ENCODE measurements at places on chromosomes 6 and 20. TPM values are rescaled to one million over a fixed set of nuclear protein-coding genes. Genes with fewer than 3 reads are reported as not detected.
A peak's percentile ranks its signal among the peaks of the same experiment; 100 is the strongest.

- H3K4me1 ChIP-seq = peaks cover 7% of the 10 kb centered on the region
- H3K4me3 ChIP-seq = no peak overlapping the region
- no peaks in the 10 kb centered on the region for H3K36me3 ChIP-seq
- DNase-seq = no peak
- no peaks in the 10 kb centered on the region for H3K27me3 ChIP-seq
These were observed 98.7 kb downstream of the SHLD1 start for GRCh38 chr20:5848711-5849505.

GRCh38 chr6:33861722-33862121 lies 57.9 kb upstream of the MLN start:
- no peaks in the 10 kb centered on the region for H3K36me3 ChIP-seq
- H3K27ac ChIP-seq = no peak overlapping the region
- no peak overlapping the region for H3K4me3 ChIP-seq
- peaks cover 30% of the 10 kb centered on the region for H3K4me1 ChIP-seq
- no peak for DNase-seq
- H3K27me3 ChIP-seq = no peaks in the 10 kb centered on the region

- no peak overlapping the region for H3K27ac ChIP-seq
- H3K27me3 ChIP-seq = no peaks in the 10 kb centered on the region
- H3K36me3 ChIP-seq = no peaks in the 10 kb centered on the region
- H3K4me3 ChIP-seq = no peak overlapping the region
These were observed 378.8 kb downstream of the QKI start for GRCh38 chr6:163793011-163793983.

LINC00237 gene
- total RNA-seq = not detected

POLH gene
- 11.8 TPM for total RNA-seq

HRH3 gene
- total RNA-seq = not detected

DNA sequence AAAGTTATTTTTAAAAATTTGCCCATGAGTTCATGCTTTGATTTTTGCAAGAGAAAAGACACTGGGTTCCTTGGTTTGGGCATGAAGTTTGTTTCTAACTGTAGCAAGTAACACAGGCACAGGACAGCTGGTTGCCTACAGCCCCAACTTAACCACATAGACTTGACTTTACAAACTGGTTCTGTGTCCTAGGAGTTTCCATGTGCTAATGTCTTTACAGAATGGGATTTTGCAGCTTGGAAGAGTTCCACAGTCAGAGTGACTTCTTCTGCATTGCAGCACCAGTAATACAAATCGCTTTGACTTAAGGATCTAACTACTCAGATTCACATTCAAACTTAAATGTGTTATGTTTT lies 44.3 kb downstream of the OR2B2 start:
- no peak overlapping the region for H3K27ac ChIP-seq
- no peaks in the 10 kb centered on the region for H3K36me3 ChIP-seq
- DNase-seq = no peak
- H3K27me3 ChIP-seq = no peaks in the 10 kb centered on the region
- peak overlapping the region; percentile 60 for H3K4me3 ChIP-seq

- H3K27me3 ChIP-seq = no peaks in the 10 kb centered on the region
- DNase-seq = peak; percentile 98
- peak within 1 kb of the TSS; percentile 99 for H3K27ac ChIP-seq
- H3K36me3 ChIP-seq = no peaks in the 10 kb centered on the region
- peaks cover 28% of the 10 kb centered on the region for H3K4me1 ChIP-seq
These were observed at the start of gene SLC17A5 for GRCh38 chr6:73653571-73654424. Gene SLC17A5 (minus strand): TSS chr6:73653992. CDS start chr6:73653886, 106 bp downstream.

- no peaks in the 10 kb centered on the region for H3K27me3 ChIP-seq
- H3K36me3 ChIP-seq = no peaks in the 10 kb centered on the region
- no peak for DNase-seq
- H3K4me3 ChIP-seq = peak overlapping the region; percentile 92
These were observed 5.3 kb downstream of the MAN1A1 start for GRCh38 chr6:119344306-119344705.

FILIP1 gene
- 0.51 TPM for total RNA-seq

GRCh38 chr6:35782424-35782823 lies 1.6 kb downstream of the CLPSL1 start:
- peaks cover 20% of the 10 kb centered on the region for H3K27me3 ChIP-seq
- H3K36me3 ChIP-seq = no peaks in the 10 kb centered on the region
- DNase-seq = no peak
- H3K4me3 ChIP-seq = no peak overlapping the region
- H3K27ac ChIP-seq = no peak overlapping the region

GRCh38 chr6:38684904-38685303 lies 18.0 kb downstream of the GLO1 start:
- no peak overlapping the region for H3K27ac ChIP-seq
- H3K4me1 ChIP-seq = peaks cover 6% of the 10 kb centered on the region
- H3K27me3 ChIP-seq = no peaks in the 10 kb centered on the region
- H3K36me3 ChIP-seq = peaks cover 3% of the 10 kb centered on the region

- no peaks in the 10 kb centered on the region for H3K27me3 ChIP-seq
- H3K36me3 ChIP-seq = no peaks in the 10 kb centered on the region
- H3K4me1 ChIP-seq = no peaks in the 10 kb centered on the region
- H3K27ac ChIP-seq = no peak overlapping the region
These were observed 160.2 kb downstream of the SYCP2 start for GRCh38 chr20:59772931-59773913.

- H3K4me1 ChIP-seq = peaks cover 35% of the 10 kb centered on the region
- no peak for DNase-seq
- no peaks in the 10 kb centered on the region for H3K27me3 ChIP-seq
These were observed 33.1 kb upstream of the FAM83D start for GRCh38 chr20:38893056-38893564.

GRCh38 chr6:129749749-129750120 lies 39.8 kb upstream of the ARHGAP18 start:
- H3K36me3 ChIP-seq = no peaks in the 10 kb centered on the region
- H3K4me1 ChIP-seq = peaks cover 49% of the 10 kb centered on the region
- no peaks in the 10 kb centered on the region for H3K27me3 ChIP-seq
- H3K27ac ChIP-seq = peak overlapping the region; percentile 80
- no peak overlapping the region for H3K4me3 ChIP-seq

UBE2J1 gene
- 72.9 TPM for total RNA-seq

TNNC2 gene
- not detected for total RNA-seq

DPPA5 gene
- not detected for total RNA-seq

DNA sequence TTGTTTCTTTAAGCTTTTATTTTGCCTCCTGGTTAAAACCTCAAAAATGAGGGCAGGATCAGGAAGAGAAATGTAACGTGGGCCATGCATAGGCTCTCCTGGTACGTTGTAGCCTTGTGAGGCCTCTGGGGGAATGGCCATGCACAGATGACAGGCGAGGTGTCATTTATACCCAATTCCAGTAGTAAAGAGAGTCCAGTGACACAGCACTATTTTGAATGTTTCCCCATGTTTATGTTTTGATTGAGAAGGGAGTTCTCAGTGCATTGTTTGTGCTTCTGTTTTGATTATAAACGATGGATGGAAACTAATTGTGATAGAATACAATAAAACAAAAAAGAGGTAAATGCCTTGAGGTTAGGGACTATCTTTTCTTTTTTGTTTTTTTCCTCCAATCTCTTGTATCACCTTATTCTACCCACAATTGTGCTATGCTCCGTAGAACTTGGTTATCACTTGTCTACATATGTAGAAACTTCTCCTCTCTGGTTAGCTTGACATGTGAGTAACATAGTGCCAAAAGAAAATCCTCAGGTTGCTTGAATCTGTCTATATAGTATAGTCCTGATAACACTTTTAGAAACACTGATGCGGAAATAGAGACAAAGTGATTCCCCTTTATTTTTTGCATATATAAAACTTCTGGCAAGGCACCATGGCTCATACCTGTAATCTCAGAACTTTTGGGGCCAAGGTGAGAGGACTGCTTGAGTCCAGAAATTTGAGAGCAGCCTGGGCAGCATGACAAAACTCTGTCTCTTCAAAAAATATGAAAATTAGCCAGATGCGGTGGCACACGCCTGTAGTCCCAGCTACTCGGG lies 6.9 kb upstream of the SMIM28 start:
- H3K27ac ChIP-seq = no peak overlapping the region
- DNase-seq = no peak
- H3K36me3 ChIP-seq = no peaks in the 10 kb centered on the region
- no peaks in the 10 kb centered on the region for H3K27me3 ChIP-seq

DNA sequence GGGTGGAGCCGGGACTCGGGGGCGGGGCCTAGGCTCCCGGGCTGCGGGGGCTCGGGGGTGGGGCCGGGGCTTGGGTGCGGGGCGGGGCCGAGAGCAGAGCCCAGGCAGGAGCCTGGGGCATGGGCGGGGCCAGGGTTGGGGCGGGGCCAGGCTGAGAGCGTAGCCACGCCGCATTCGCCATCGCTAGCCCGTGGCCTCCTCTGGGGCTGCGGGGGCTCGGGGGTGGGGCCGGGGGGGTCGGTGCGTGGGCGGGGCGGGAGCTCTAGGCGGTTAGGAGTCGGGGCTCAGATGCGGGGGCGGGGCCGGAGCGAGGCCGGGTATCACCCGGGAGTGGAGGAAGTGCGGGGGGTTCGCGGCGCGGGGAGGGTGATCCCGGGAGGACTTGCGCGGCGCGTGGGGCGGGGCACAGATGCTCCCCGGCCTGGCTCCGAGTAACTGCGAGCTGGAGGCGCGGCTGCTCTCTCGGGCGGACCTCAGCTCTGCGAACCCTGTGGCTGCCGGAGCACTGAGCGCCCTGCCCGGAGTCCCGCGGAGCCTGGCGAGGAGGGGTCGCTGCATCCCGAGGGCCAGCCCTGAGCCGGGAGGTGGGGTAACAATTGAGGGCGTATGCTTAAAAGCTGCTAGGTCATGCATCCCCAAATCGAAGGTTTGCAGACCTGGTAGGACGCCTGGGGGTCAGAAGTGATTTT lies 434 bp upstream of the ECI2 start:
- H3K27me3 ChIP-seq = no peaks in the 10 kb centered on the region
- DNase-seq = peak; percentile 98
- H3K4me1 ChIP-seq = peaks cover 53% of the 10 kb centered on the region

- DNase-seq = no peak
- H3K4me1 ChIP-seq = peaks cover 14% of the 10 kb centered on the region
- H3K36me3 ChIP-seq = peaks cover 71% of the 10 kb centered on the region
- no peaks in the 10 kb centered on the region for H3K27me3 ChIP-seq
These were observed 5.2 kb downstream of the AP5S1 start for GRCh38 chr20:3825526-3825925.

HLA-DOA gene
- total RNA-seq = 68.6 TPM

GRCh38 chr6:116382587-116382986 lies 11.8 kb downstream of the DSE start:
- H3K4me3 ChIP-seq = no peak overlapping the region
- H3K36me3 ChIP-seq = no peaks in the 10 kb centered on the region
- no peaks in the 10 kb centered on the region for H3K27me3 ChIP-seq
- no peak for DNase-seq
- no peak overlapping the region for H3K27ac ChIP-seq

GRCh38 chr6:143583542-143584327 lies 72.2 kb upstream of the FUCA2 start:
- H3K4me1 ChIP-seq = no peaks in the 10 kb centered on the region
- no peak for DNase-seq
- no peaks in the 10 kb centered on the region for H3K27me3 ChIP-seq
- no peak overlapping the region for H3K27ac ChIP-seq
- H3K36me3 ChIP-seq = no peaks in the 10 kb centered on the region

ERVFRD-1 gene
- total RNA-seq = 0.28 TPM

- H3K4me3 ChIP-seq = no peak overlapping the region
- no peaks in the 10 kb centered on the region for H3K36me3 ChIP-seq
- H3K27ac ChIP-seq = no peak overlapping the region
- no peaks in the 10 kb centered on the region for H3K4me1 ChIP-seq
These were observed 61.9 kb upstream of the FOXC1 start for GRCh38 chr6:1547785-1548184.

MOXD1 gene
- total RNA-seq = 6.0 TPM

DNA sequence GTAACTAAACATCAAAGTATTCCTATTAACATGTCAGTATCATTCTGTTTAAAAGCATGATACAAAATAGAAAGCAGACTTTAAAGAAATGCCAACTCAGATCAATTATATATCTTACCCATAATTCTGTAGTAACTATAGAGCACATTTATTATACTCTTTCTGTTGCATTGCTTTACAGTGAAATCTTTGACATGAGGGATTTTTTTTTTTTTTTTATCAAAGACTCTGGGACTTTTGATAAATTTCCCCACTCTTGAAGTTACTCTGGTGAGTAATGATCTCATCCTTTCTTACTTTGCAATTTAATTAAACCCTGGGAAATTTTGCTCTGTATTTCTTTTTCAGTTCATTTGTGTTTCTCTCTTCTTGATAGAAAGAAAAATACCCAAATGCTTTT lies 17.4 kb downstream of the ADGRF4 start:
- no peak overlapping the region for H3K4me3 ChIP-seq
- no peak for DNase-seq
- no peaks in the 10 kb centered on the region for H3K4me1 ChIP-seq
- no peak overlapping the region for H3K27ac ChIP-seq
- H3K27me3 ChIP-seq = no peaks in the 10 kb centered on the region

Measured in spleen (tissue), 13 donors.